Sciatic nerve (tissue), 2 donors: ENCODE measurements at places on chromosomes 3 and 15.

GRCh38 chr15:41620536-41621199 is 39.5 kb upstream of the MGA start:
- no peak for DNase-seq

- no peak for DNase-seq
Measured at GRCh38 chr3:150760431-150761200, 2.4 kb downstream of the SIAH2 start.

DNA sequence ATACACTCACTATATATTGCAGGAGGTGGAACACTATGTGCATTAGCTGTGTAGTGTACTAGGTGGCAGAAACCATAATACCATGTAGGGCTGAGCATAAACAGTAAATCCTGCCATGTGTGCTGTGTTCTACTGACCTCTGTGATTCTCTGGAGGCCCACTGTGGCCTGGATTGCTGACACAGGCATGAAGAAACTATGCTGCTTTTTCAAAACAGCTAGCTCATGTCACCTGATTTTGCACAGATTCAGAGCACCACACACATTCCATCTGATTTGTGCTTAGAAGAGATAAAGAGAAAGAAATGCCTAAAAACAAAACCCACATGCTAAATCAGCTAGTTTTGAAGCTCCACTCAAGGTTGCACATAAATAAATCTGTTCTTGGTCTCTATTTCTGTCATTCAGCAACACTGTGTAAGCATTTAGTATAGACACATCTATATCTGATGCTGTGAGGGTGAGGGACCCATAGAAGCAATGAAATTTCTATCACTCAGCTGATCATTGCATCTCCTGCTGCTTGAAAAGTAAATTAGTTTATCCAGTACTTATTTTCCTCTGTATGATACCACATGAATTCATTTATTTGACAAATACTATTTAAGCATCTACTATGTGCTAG is 1007.7 kb upstream of the SEMA6D start:
- DNase-seq, result no peak

- DNase-seq, result no peak
Measured at GRCh38 chr3:10575601-10576160, 70.3 kb upstream of the ATP2B2 start.

GRCh38 chr15:81101894-81102815 is 31.9 kb upstream of the CFAP161 start:
- DNase-seq, result no peak

DNA sequence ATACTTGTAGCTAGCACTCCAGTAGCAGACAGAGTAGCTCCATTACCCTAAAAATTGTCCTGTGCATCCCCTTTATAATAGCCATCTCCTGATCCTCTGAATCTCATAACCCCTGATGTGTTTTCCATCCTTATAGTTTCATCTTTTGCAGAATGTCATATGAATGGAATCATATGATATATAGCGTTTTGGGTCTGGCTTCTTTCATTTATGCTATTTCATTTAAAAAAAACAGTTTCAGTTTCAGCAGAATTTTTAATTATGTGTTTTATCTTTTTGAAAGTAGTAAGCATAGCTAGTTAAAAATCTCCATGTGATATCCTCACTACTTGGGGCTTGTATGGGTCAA is 132.7 kb downstream of the KLF13 start:
- no peak for DNase-seq

DNA sequence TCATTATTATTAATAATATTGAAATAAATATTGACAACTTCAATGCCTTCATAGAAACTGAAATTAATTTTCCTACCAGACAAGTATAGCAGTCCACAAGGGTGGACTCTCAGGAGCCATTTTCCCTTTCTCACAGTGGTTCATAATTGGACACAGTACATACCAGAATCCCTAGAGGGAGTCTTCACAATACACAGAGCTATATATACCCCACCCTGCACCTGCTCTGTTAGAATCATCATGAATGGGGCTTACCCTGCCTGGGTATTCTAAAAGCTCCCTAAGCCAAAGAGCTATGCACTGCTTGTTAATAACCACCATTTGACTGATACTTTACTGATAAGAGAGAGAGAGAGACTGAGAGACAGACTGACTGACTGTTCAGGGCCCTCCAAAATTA is 134.9 kb downstream of the FEZF2 start:
- DNase-seq, result no peak

- no peak for DNase-seq
Measured at GRCh38 chr15:83092309-83092976, 15.0 kb upstream of the TM6SF1 start.

GRCh38 chr3:139225548-139225947 is 118.3 kb upstream of the MRPS22 start:
- no peak for DNase-seq

- DNase-seq, result no peak
Measured at GRCh38 chr15:72205896-72206676, 8.5 kb upstream of the GRAMD2A start.

GRCh38 chr3:184022323-184022722 is 4.6 kb upstream of the ABCC5 start:
- DNase-seq, result no peak

DNA sequence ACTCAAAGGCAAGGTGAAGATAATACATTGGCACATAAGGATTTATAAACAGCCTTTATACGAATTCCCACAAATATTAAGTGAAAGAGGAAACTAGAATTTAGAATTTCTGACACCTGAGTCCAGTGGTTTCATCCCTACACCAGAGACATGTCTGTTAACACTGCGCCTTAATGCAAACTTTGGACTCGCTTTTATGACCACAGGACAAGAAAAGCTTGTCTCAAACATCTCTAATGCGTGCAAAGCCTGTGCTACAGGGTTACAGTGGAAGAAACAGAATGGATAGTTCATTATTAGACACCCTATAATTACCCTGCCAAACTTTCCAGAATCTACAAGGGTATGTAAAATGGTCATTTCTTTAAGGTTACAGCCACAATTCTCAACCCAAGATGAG is 802.9 kb downstream of the GRM7 start:
- no peak for DNase-seq

GRCh38 chr3:192675958-192676649 is 51.2 kb downstream of the FGF12 start:
- DNase-seq, result no peak

DNA sequence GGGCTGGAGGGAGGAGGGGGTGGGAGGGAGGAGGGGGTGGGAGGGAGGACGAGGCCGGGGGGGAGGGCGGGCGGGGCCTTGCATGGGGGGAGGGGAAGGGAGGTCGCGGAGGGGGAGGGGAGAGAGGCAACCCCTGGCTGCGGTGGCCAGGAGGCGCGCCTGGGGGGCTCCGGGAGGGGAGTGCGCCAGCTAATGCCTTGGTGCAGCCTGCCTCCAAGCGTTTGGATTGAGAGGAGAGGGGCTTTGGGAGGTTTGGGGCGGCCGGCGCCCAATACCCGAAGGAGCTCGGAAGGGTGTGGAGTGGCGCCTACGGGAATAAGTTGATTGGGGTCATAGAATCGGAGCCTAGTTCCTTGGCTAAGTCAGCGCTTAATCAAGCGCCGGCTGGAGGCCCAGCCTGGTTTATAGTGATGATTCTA is 557 bp downstream of the TFG start:
- peak; percentile 69 for DNase-seq

GRCh38 chr3:37324850-37325321 is 150.5 kb upstream of the LRRFIP2 start:
- no peak for DNase-seq

- peak; percentile 88 for DNase-seq
Measured at GRCh38 chr15:51737522-51738305, at the start of gene LYSMD2. Gene LYSMD2, minus strand, starts transcription at chr15:51737655. Its CDS starts 33 bp downstream, at chr15:51737622.

DNA sequence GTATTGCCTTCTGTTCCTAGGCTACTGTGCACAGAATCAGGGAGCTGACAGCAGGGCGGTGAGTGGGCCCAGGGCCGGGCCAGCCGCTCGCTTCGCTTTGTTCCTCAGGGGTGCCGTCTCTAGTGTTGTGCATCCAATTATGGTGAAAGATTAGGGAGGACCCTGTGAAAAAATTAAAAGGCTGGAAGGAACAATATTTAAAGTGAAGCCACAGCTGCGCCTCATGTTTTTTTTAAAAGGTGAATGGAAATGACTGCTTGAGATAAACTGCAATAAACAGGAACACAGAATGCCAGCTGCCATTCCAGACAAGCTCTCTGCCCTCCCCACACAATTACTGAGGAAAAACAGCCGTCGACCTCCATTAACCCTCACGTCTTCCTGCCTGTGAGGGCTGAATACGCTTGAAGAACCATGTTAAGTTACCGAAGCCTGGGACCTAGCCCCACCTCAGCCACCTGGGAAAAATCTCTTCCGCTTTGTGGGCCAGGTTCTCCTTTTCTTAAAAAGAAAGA is 132.0 kb upstream of the IL12A start:
- DNase-seq, result no peak

DNA sequence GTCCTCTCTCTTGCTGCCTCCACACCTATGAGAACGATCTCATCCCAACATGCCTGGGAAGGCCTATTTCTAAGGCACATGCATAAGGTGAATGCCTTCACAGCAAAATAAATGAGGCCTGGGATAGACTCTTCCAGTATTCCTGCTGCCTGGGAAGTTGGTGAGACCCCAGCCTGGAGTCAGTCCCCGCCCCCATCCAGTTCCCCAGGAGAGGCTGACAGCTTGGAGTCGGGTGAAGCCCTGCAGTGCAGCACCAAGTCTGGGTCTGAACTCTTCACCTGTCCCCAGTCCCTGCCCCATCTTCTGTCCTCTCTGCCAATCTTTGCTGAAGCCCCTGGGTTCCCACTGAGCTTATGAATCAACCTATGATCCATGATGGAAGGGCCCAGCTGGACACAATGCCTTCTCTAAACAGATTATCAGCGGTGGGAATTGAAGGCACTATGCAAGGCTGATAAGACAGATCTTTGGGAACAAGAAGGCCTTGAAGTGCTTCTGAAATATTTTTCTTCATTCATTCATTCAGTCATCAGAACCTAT is 10.2 kb upstream of the APBA2 start:
- DNase-seq, result no peak

- DNase-seq, result no peak
Measured at GRCh38 chr15:28208583-28208982, 109.5 kb upstream of the OCA2 start.

DNA sequence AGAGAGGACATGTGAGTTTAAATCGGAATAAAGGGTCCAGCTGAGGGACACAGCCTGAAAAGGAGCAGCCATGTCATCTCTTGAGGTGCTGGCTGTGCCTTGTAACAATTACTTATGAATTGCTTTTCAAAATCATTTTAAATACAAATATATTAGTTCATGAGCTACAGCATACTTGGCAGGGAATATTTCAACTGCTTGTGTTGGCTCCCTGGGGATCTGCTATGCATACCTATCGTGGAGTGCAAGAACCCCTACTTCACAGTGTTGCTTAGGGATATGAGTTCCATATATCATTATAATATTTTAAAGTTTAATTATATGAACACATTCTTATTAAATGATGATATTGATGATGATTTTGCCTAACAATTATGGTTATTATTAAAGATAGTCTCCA is 19.1 kb upstream of the P2RY14 start:
- DNase-seq, result no peak

GRCh38 chr3:78857494-78858111 is 910.2 kb downstream of the ROBO1 start:
- DNase-seq, result no peak

- DNase-seq, result no peak
Measured at GRCh38 chr15:20671675-20672074, 130.1 kb upstream of the GOLGA6L6 start.

- DNase-seq, result no peak
Measured at GRCh38 chr3:108598375-108598774, 8.9 kb downstream of the DZIP3 start.

GRCh38 chr15:73078722-73079121 is 26.5 kb downstream of the NEO1 start:
- DNase-seq, result no peak

GRCh38 chr3:10394491-10395025 is 73.6 kb upstream of the SEC13 start:
- DNase-seq, result no peak

DNA sequence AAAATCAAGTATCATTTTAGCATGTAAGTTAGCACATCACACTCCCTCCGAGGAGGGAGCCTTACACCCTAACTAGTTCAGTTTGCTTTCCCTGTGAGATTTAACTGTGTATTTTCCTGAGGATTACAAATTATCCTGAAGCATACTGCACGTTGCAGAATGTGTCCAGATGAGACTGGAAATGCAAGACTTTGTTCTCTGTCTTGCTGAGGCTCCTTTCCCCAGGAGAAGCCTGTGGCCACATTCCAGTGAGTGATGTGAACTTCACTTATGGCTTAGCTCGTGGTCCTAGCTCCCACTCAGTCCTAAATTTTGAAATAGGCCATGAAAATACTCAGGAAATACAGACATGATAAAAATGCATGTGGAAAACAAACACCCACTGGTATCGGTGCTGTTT is 23.7 kb downstream of the PDZRN3 start:
- DNase-seq, result no peak

DNA sequence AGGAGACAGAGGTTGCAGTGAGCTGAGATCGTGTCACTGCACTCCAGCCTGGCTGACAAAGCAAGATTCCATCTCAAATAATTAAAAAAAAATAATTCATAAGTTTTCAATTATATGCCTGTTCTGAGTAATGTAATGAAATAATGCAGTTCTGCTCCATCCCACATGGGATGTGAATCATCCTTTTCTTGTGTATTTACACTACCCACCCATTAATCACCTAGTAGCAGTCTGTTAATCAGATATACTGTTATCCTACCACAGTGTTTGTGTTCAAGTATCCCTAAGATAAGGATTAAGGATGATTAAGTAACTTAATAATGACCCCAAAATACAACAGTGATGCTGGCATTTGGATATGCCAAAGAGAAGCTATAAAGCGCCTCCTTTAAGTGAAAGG is 38.8 kb downstream of the PIGB start:
- DNase-seq, result no peak

- DNase-seq, result no peak
Measured at GRCh38 chr3:174170248-174170647, 688.9 kb upstream of the NAALADL2 start.

DNA sequence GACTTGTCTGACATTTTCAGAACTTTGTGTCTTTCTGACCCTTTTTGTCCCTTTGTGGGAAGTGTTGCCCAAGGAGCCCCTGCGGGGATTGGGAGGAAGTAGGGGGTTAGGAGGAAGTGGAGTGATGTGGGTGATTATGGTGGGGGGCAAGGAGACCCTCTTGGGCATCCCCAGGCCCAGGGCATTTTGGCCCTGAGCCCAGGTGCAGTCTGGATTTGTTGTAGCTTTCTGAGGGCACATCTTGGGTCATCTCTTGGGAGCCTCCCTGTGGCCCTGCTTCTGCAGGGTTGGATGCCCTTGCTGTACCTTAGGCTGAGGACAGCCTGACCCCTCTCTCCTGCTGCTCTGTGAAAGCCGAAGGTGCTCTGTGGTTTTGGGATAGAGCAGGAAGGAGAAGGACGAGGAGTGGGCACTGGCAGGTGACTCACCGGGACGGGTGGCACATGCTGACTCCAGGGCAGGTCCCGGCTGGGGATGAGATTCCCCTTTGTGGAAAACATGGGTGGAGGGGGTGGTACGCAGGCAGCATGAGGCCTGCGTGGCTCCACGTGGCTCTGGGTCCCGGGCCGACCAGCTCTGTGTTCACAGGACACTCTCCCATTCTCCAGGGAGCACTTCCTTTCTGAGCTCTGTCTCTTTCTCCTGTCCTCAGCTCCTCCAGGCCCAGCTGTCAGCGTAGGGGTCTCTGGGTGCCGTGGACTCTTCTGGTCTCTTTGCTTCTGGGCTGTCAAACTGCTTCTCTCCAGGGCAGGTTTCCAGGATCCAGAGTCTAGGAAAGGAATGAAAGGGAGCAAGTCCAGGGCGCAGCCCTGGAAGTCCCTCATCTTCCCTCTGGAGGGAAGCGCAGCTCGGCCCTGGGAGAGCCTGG is 11.8 kb downstream of the CD276 start:
- no peak for DNase-seq

- no peak for DNase-seq
Measured at GRCh38 chr3:141129049-141129448, 77.9 kb downstream of the SPSB4 start.

- DNase-seq, result peak; percentile 53
Measured at GRCh38 chr3:127791221-127791913, 30.9 kb downstream of the MGLL start.
